ENCODE measurements at places on chromosomes 7 and 10.

- peak; percentile 18 for DNase-seq
These were observed 2.6 kb downstream of the PSMG3 start for GRCh38 chr7:1567049-1567771.

DNA sequence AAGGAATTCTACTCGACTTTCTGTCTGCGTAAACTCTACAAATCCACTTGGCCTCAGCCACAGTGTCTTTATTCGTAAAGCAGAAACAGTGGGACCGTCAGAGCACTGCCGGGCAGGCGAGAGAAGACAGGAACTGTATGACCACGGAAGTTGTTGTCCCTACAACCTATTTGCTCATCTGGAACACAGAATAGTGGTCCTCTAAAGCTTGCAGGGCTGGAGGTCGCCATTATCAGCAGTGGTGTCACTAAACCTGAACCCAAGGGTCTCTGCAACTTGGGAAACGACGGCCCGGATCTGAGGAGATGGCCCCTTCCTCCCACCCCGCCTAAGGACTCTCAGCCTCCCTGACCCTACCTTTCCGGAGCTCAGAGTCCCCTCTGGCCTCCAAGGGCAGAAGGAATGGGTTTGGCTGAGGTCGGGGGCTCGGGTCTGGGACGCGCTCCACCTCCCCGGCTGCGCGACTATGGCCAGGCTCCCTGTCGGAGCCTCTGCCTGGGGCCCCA is 442 bp downstream of the STYXL1 start:
- no peak for DNase-seq

DNA sequence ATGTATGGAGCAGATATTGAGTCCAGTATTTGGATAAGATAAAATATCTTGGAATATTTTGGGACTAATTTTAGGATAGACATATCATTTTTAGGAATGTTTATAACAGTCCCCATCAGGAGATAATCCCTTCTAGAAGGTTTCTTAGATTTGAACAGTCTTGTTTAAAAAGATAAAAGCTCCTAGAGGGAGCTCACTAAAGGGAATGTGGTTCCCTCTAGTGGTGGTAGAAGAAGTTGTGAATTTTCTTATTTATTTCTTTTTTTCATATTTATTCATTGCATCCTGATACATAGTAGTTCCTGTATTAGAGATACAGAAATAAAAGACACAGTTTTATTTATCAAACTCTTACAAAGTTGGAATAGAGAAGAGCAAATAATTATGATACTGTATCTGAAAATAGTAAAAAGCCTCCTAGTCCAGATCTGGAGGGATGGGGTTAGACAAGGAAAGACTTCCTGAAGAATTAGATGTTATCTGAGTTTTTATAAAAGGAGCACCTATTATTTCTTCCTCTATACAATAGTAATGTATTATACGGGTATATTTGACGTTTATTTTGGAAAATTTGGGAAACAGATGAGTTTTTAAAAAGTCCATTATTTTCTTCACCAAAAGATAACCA is 24.5 kb upstream of the KLF14 start:
- peak; percentile 44 for DNase-seq

- DNase-seq, result peak; percentile 97
These were observed 28.8 kb downstream of the CACUL1 start for GRCh38 chr10:118725886-118726500.

DNA sequence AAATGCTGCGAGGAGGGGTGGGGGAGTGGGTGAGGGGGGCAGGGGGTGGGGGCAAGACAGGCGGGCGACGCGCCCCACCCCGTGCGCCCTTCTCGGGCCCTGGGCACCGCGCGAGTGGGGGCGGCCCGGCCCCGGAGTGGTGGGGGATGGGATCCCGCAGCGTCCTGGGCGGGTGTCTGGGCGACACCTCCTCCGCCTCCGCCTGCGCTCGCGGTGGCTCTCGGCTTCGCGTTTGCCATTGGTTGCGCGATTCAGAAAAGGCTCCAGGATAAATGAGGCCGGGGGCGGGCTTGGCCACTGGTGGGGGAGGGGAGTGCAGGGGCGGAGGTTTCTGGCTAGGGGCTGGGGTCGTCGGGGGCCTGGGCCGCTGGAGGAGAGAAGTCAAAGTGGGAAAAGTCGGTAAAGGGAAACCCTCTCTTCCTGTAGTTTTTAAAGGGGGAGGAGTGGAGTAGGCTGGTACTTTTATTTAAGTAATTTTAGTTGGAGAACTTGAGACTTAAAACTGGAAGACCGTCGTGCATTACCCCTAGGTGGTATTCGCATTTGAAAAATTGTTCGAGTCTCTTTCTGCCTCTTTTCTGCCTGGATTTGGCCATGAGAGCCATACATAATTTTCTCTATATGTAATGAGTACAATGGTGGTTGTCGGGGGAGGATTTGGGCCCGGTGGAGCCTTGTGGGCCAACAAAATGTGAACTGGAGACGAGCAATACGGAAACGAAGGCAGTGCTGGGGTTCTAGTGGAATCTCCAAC is 992 bp upstream of the IGF2BP3 start:
- peak; percentile 85 for DNase-seq

GRCh38 chr7:77702513-77702912 is 6.3 kb downstream of the RSBN1L start:
- no peak for DNase-seq

GRCh38 chr10:15775513-15775912 is 55.8 kb upstream of the ITGA8 start:
- no peak for DNase-seq

GRCh38 chr10:24518981-24519597 is 204.6 kb downstream of the ARHGAP21 start:
- peak; percentile 23 for DNase-seq

DNA sequence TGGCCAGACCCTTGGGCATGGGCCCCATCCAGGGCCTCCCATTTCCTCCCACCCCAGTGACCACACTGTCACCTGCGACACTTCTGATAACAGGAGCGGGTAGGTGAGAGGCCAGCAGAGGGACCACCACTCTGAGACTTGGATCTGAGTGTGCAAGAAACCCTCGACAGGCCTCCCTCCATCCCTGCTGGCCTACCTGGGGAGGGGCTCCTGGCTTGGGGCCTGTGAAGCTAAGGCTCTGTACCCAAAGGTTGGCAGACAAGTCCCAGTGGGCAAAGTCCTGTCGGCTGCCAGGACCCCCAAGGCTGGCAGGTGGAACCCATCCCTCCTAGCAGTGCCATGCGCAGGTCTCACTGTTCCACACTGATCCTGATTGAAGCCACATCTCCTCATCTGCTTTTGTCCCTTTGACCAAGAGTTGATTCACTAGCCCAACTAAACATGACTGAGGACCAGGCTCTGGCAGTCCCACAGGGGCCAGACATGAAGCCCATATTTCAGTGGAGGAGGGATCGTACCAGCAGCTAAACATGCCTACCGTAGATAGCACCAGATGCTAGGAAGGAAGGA is 1.2 kb upstream of the PGAM2 start:
- DNase-seq, result no peak

- DNase-seq, result no peak
These were observed 560.5 kb upstream of the GALNT17 start for GRCh38 chr7:70571403-70571934.

DNA sequence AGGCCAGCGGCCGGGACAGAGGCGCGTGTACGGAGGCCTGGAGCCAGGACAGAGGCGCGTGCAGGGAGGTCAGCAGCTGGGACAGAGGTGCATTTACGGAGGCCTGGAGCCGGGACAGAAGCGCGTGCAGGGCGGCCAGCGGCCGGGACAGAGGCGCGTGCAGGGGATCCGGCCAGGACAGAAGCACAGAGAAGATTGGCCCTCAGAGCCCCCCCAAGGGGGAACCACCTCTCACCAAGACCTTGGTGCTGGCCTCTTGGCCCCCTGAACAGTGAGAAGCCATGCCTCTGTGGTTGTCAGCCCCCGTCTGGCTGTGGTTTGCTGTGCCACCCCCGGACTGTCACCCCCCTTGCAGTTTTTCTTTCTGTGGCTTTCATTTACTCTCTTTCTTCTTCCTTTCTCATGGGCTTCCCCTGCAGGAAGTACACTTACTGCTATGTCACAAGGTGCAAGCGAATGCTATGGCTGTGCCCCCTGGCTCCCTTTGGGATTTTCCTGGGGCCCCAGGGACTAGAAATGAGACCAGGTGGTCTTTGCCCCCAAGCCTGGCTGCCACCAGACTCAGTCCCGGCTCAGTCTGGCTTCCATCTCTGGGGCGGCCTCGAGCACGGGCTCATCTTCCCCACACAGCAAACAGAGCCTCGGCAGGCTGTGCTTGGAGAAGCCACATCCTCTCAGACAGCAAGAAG is 41.1 kb downstream of the INSIG1 start:
- no peak for DNase-seq

DNA sequence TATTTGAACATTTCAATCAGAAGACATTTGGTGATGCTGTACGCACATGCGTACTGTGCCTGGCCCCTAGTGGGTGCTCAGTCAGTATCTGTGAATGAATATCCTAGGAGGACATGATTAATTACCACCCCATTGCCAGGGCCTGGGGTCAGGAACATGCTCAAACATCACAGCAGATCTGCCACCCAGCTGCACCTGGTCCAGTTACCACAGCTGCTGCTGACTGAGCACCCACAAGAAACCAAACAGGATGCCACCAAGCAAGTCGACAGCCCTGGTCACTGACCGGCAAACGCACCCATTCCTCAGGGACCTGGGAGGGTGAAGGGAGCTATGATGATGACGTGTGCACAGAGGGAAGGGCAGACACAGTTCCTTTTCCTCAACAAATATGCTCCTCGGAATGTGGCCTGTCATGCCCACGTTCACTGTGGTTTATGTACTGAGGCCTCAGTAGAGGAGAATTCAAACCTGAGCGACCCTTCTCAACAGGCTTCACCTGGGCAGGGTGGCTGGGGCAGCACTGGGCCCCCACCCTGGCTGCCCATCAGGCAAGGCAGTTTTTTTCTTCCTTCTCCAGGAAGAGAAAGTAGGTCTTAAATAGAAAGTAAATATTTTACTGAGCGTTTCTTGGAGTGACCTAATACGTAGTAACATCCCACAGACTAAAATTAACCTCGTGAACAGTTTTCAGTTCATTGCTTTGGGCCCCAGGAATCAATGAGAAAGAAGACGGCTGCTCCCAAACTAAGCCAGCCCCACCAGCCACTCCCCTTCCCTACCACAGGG is 13.4 kb downstream of the CTBP2 start:
- no peak for DNase-seq

DNA sequence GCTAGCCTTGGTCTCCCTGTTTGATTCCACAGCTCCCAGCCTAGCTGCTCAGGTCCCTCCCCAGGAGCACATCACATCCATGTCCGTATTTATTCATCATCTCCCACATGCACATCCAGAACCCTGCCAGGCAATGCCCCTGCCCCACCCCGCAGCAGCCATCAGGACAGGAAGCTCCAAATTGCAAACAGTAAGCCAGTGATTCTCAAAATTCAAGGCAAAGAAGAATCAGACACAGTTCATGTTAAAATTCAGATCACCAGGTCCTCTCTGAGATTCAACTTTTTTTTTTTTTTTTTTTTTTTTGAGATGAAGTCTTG is 17.7 kb downstream of the LRRC20 start:
- no peak for DNase-seq

DNA sequence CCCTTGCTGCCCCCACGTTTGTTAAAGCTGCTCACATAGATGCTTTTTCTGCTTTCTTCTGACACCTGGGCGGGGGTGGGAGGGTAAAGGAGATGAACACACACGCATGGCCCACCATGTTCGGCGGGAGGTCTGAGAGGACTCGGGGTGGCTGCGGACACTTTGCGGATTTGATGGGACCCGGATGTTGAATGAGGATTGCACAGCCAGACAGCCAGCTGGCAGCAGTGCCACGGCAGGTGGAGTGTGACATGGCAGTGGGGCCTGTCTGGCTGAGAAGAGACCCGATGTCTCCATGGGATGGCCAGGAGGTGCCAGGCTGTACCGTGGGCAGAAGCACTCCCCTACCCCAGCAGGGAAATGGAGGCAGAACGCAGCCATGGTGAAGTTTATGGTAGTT is 31.2 kb downstream of the PPP2R2D start:
- no peak for DNase-seq

GRCh38 chr7:72925546-72926120 is 738 bp downstream of the POM121 start:
- DNase-seq, result no peak

GRCh38 chr10:132703419-132704007 is 82.4 kb downstream of the NKX6-2 start:
- DNase-seq, result no peak

DNA sequence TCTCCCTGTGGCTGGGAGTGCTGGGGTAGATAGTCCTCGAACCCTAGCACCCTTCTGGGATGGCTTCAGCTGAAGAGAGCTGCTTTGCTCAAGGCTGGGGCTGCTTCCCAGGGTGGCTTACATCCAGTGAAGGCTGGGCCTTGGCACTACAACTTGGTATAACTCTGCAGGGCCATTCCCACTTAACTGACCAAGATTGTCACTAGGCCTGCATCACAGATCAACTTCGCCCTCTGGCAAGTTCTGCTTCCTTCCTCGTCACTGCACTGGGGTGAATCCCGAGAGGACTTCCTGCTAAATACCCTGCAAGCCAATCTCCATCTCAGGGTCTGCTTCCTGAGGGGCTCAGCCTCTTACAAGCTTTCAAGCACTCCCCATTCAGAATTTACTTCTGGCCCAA is 195.2 kb downstream of the DOCK4 start:
- no peak for DNase-seq

DNA sequence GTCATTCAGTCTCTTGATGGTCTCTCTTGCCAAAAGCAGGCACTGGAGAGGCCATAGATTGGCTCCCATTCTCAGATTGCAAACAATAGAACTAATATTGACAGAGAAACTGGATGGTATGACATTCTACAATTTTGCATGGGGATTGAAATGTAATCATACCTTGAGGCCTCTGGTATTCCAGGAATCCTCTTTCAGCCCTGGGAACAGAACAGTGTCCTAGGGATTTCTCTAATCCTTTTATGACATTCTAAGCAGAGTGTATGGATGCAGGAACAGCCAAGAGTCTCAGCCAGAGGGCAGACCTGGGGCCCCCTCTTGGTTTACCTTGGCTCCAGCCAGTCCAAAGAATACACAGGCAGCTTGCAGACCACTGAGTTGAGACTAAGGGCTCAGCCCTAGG is 206.4 kb downstream of the KCNMA1 start:
- no peak for DNase-seq

GRCh38 chr7:130938661-130939060 is 204.7 kb upstream of the KLF14 start:
- DNase-seq, result no peak

GRCh38 chr10:14074062-14074884 is 256.5 kb downstream of the FRMD4A start:
- DNase-seq, result peak; percentile 97

DNA sequence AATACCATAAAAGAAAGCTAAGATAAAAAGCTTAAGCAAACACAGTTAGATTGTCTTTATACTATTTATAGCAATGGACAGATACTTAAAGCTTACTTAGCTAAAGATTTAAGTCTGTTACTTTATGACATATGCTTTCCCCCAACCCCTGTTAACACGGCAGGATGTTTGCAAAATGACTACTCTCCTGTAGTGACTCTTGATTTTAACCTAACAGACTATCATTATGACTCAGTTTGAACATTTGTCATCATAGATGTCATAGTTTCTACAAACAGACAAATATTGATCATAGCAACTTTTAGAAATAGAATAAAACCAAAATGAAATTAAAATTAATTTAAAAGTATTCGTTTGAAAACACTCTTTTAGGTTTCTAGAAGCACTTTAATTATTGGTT is 7.8 kb upstream of the COMMD3 start:
- no peak for DNase-seq

DNA sequence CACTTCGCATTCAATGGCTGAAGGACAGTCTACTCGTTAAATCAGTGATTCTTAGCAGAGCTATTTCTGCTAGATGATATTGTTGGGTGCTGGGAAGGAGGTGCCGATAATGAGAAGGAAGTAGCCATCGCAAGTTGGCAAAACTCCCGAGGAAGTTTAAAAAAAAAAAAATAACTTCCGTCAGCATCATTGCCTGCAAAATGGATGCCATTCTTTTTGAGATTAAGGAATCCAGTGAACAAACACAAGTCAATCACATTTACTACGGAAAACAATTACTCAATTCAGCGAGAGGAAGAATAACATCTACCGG is 74.4 kb upstream of the SFMBT2 start:
- no peak for DNase-seq
